NCI-H2029 (cell line): ENCODE measurements at places on chromosomes 5 and 9.

- DNase-seq = no peak
These were observed 53.8 kb downstream of the NDST1 start for GRCh38 chr5:150561571-150562275.

GRCh38 chr9:75624998-75625397, 265.5 kb upstream of the PCSK5 start:
- DNase-seq = peak; percentile 29

DNA sequence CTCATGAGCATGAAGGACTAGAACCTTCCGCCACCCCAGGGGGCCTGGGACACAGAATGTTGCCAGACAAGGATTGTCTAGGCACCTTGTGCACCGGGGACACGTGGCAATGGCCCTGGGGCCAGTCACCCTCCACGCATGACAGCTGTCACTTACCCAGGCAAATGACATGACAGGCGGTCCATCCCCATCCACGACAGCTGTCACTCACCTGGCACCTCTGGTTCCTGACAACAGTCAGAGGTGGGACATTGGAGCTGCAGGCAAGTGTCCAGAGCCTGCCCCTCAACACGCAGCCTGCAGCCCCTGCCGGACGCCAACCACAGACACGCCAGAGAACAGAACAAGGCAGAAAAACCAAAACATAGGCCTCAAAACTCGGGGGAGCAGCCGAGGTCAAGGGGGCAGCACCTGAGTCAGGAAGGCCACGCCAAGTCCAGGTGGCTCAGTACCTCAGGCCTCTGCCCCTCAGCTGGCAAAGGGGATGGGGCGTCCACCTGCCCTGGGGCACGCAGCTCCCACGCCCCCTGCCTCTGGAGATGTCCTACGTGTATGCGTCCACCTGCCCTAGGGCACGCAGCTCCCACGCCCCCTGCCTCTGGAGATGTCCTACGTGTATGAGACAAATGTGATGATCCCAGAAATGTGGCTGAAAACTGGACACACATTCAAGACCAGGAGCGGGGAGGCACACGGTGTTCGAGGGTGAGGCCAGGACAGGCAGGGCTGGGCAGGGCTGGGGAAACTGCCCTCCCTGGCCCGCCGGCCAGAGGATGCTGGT, 14.5 kb downstream of the VAV2 start:
- DNase-seq = no peak

- no peak for DNase-seq
These were observed 20.3 kb downstream of the POU5F2 start for GRCh38 chr5:93721071-93721470.

DNA sequence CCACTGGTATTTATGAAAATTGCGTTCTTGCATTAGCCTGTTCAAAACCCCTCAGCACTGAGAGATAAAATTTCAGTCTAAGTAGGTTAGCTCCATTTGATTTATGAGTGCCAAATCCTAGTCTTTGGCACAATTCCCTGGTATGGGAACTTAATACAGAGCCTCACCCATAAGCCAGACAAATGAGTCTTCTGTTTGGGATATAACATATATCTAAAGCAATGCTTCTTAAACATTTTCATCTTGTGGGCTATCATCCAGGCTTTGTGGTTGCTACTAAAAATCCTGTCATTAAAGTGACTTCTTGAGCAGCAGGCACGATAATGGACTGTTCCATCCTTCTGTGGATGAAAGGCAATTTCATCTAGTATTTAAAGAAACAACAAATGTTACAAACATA, 419.5 kb upstream of the ACTBL2 start:
- no peak for DNase-seq

DNA sequence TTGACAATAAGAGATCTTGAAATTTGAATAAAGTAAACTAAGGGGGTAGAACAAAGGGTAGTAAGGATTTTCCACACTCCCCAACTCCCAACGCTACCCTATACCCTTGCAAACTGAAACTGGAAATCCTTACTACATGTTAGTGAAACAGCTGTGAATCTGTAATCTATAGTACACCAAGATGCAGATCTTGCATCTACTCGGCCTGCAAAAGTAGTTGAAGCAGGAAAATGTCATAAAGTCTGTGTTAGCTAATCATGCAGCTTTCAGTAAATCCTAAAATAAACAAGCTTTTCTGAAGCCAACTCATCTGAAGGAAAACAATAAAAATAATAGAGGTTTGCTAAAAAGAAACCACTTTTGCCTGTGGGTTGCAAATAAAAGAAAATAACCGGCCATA, 1242.0 kb upstream of the ACO1 start:
- no peak for DNase-seq

DNA sequence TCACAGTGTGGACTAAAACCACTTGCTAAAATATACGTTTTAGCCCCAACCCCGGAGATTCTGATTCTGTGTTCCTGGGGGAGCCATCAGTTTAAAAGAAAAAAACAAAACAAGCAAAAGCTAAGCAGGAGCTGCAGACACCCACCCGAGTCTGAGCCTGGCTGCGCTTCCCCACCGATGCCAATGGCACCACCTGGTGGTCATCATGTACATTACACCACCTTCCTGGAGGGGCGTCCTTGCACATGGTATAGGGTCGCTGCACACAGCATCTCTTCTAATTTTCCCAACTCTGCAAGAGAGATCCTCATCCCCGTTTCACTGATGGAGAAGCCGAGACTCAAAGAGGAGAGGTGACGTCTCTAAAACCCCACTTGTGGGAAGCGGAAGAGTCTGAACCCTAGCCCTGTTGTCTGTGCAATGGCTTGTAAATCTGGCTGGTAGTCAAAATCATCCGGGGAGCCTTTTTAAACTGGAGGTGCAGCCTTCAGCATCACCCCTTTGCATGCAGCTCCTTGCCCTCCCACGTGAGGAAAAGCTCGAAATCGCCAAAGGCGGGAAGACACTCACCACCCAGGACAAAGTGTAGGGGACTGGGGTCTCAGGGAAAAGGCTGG, 23.1 kb upstream of the CNOT6 start:
- peak; percentile 15 for DNase-seq

DNA sequence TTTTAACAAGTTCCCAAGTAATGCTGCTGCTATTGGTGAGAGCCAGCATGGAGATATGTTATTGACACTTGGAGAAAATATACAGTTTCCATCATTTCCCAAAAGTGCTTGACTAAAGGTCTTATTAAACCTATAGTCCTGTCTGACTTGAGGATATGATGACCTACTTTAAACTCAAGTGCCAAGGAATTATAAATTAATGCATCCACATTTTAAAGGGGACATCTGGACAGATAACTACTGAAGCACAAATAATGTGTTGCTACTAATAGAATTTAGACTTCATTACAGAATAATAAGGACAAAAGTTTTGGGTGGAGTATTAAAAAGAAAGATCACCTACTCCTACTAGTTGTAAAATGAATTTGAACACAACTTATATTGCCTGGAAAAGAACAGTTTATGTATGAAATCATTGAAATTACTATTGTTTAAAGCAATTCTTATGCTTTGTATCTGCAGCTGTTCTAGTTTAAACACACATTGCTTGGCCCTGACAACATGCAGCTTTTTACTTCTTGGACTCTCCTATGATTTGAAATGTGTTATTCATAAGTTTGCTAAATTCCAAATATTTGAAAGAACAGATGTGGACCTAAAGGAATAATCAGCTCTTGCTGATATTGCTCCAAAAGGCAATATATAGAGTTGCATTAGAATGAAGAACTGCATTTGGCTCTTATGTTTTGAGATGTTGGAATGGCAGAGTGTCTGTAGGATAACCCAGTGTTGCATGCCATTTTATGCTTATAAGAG, 73.4 kb downstream of the SGCD start:
- no peak for DNase-seq

- DNase-seq = no peak
These were observed 66.4 kb upstream of the TMC1 start for GRCh38 chr9:72454871-72455491.

DNA sequence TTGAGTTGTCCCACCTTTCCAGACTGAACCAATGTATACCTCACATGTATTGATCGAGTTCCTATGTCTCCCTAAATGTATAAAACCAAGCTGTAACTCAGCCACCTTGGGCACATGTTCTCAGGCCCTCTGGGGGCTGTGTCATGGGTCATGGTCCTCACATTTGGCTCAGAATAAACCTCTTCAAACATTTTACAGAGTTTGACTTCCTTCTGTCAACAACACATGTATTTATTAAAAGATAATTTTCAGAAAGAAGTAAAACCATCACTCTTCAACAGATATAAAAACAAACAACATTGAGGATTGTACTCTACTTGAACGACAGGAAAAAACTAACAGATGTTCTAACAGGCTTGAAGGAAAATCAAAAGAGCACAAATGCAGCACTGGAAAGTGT, 4.5 kb downstream of the CMBL start:
- DNase-seq = no peak

GRCh38 chr9:107708791-107709190, 219.2 kb upstream of the KLF4 start:
- no peak for DNase-seq

- no peak for DNase-seq
These were observed 18.7 kb upstream of the ICE1 start for GRCh38 chr5:5403741-5404140.

GRCh38 chr5:81949462-81949861, 22.4 kb upstream of the ATG10 start:
- DNase-seq = no peak

DNA sequence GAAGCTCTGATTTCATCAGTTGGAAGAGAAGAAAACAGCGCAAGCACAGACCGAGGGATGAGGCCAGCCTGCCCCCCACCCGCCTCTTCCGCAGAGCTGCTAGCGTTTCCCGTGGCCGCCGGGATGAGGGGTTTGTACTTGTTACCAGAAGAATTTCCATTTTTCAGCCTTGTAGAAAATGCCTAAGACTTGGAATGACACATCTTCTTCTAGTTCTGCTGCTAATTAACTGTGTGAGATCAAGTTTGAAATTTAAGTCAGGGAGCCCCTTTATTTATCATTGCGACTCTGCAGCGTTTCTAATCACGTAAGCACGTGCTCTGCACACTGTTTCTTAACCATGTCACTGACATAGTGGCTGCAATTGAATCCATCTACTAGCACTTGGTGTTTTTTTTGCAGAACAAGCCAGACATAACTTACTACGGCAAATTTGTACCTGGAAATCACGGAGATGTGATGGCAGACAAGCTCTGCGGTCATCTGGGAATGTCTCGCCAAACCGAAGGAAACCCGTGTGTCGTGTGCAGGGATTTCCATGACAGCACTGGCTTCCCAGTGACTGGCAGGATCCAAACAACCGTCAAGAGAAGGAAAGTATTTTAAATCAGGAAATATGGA, 41.8 kb upstream of the ROR2 start:
- DNase-seq = no peak

DNA sequence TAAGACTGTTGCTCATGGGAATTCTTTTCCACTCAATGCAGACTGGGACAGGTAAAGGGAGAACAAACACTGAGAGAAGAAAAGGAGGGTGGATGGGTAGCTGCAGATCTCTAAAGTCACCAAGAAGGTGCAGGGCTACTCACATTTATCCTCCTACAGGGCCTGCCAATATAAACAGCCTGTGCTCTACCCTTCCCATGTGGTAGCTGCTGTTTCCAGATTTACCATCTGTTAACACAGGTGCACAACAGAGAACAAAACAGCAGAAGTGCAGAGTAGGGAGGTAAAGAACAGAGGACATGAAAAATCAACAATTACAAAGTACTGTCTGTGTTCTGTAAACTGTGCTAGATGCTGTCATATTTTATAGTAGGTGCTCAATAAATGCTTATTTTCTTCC, 26.0 kb downstream of the JAKMIP2 start:
- DNase-seq = peak; percentile 40

DNA sequence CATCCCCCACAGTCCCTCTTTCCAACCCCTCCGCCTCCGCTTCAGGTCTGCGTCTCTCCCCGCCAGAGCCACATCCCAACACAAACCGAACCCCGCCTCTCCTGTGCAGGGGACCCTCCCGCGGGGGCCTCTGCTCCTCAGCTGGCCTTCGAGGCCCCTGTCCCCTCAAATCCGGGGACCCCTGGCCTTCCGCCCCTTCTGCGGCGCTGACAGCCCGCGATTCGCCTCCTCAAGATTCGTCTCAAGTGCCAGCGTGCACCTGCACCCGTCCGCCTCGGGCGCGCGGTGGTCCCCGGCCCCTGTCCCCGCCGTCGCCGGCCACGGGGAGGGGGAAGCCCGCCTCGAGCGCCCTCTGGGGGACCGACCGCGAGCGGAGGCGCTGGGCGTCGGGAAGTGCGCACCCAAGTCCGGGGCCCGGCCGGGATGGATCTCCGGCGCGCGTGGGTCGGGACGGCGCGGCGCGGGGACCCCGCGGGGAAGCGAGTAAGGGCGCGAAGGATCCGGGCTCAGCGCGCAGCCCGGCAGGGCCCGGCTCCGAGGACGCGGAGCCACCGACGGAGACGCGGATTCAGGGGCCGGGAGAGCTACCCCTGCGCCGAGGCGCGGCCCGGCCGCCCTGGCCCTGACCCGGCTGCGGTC, 623 bp downstream of the FLT4 start:
- DNase-seq = no peak

GRCh38 chr5:149166128-149166527, 24.8 kb downstream of the ABLIM3 start:
- DNase-seq = no peak

DNA sequence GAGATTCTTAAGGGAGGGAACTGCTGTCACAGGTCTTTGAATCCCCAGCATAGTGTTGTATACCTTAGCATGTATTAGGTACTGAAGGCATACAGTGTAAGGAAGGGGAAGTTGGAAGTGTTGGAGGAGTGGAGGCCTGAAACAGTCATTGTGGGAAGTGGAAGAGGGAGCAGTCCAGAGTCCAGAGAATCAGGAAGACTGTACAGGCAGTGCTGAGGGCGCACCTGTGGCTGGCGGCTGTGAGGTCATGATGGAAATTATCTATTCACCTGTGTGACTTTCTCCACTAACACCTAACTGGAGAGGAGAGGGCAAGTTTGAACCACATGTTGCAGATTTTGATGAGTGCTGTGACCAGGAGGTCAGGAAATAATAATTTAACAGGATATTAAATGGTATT, 119.7 kb upstream of the NIPBL start:
- DNase-seq = no peak

DNA sequence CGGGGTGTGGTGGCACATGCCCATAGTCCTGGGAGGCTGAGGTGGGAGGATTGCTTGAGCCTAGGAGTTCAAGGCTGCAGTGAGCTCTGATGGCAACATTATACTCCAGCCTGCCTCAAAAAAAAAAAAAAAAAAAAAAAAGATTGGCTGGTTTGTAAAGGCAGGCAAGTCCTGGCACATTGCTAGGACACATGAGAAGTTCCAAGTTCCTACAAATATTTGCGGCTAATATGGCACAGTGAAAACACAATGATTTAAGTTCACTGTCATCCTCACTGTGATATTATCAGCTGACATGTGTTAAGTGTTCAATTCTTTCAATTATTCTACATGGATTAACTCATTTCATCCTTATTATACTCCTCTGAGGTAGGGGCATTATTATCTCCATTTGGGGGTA, 20.1 kb downstream of the TMEM268 start:
- DNase-seq = no peak

DNA sequence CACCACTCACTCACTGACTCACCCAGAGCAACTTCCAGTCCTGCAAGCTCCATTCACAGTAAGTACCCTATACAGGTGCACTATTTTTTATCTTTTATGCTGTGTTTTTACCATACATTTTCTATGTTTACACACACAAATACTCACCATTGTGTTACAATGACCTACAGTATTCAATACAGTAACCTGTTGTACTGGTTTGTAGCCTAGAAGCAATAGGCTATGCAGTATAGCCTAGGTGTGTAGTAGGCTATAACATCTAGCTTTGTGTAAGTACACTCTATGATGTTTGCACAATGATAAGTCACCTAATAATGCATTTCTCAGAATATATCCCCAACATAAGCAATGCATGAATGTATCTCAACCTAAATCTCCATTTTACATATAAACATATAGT, 541.1 kb downstream of the NR2F1-AS1 start:
- DNase-seq = no peak
